ENCODE measurements at places on chromosomes 2 and 18. TPM values are rescaled to one million over a fixed set of nuclear protein-coding genes. Genes with fewer than 3 reads are reported as not detected.

DNA sequence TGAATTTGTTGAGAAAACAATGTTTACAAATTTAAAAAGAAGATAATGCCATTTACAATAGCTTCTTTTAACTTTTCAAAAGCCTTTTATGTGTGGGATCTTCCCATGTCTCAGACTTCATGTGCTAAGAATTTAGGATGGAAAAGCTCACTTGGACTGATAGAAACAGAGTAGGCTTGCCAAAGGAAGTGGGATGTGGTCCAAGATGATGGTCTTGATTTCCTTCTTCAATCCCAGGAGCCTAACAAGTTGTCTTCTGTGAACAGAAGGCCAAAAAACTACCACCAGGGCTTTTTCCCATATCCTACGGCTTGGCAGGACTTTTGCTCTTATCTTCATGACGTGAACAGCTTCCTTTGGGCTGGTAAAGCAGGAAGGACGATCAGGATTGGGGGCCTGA, 9.5 kb downstream of the CXCR4 start:
- no peak for DNase-seq

- DNase-seq, result no peak
Measured at GRCh38 chr2:217033186-217033585, 173.3 kb upstream of the TNP1 start.

GRCh38 chr2:172200495-172201085, 97.9 kb upstream of the DLX2 start:
- no peak for DNase-seq

DNA sequence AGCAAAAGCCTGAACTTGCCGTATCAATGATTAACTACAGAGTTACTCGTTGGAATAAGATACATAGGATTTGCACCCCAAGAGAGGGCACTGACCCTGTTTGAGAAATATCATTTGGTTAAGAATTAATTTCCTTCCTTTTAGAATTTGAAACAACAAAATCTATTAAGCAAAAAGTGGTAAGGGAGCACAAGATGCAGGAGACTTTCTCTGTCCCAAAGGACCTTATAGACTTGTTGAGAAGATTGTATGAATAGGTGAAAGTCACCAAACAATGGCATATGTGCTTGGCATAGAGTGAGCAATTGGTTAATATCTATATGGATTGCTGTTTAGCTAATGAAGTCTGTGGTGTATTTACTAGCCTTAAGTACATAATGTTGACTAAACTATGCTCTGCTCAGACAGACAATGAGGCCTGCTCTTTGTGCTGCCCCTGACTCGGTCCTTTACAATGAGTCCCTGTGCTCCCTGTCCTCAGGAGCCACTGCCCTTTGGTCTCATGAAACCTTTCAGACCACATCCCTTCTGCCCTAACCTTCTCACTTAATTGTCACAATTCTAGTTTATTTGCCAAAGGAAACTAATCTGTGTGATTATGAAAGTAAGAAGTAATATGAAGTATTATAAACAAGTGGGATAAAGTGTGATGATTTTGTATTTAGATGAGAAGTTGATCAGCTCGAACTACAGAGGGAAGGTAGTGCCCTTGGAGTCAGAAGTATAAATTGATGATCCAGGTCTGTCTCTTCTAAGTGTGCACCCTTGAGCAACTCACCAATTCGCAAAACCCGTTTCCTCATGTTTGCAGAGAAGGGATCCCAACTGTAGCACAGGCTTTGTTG, 21.2 kb upstream of the HNMT start:
- no peak for DNase-seq

- no peak for DNase-seq
Measured at GRCh38 chr2:218146056-218146455, 20.2 kb downstream of the CXCR2 start.

DNA sequence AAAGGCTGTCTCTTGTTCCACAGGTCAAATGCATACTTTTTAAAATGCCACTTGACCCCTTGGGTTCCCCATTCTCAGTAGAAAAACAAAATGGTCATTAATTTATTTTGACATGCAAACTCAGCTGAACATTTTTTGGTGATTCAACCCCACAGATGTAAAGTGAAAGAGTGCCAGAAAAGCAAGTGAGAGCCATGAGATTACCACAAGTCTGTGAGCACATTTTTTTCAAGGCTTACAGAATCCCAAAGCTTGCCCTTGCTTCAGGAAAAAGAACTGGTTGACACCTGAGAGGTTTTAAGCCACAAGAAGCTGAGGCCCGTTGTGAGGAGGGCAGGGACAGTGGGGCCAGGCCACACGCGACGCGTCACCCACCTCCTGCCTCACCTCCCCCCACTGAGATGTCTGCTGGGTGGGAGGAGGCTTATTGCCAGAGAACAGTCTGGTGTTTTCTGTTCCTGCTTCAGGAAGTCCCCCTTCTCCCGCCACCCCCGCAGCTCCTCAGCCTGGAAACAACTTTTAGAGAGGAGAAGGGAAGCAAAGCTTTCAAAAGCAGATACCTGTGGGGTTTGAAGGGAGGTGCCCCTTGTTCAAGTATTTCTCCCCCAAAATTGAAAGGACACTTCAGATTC, 70.4 kb upstream of the CYP1B1 start:
- DNase-seq, result no peak

DNA sequence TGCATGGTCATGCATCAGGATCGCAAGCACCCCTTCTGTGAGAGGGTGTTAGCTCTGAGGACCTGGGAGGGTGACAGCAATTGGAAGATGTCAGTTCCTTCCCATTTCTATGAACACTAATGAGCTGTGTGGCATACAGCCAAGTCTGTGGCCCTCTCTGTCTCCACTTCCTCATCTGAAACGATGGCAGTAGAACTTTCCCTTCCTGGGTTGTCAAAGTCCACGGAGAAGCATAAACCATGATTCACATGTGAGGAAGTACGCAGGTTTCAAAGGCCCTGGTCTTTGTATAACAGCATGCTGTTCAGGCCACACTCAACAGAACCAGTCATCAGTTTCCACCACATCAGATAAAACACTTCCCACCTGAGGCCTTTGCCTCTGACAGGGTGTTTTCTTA, 167.4 kb upstream of the RAB6C start:
- DNase-seq, result no peak

ACTG2 gene
- 637 TPM for total RNA-seq

MDH1B gene
- 1.2 TPM for total RNA-seq

KCNK3 gene
- total RNA-seq, result 4.7 TPM

HOXD1 gene
- 0.90 TPM for total RNA-seq

GRCh38 chr2:231104115-231104713, 20.6 kb downstream of the HTR2B start:
- peak; percentile 37 for DNase-seq

- DNase-seq, result no peak
Measured at GRCh38 chr2:215883799-215884198, 129.6 kb downstream of the MREG start.

DNA sequence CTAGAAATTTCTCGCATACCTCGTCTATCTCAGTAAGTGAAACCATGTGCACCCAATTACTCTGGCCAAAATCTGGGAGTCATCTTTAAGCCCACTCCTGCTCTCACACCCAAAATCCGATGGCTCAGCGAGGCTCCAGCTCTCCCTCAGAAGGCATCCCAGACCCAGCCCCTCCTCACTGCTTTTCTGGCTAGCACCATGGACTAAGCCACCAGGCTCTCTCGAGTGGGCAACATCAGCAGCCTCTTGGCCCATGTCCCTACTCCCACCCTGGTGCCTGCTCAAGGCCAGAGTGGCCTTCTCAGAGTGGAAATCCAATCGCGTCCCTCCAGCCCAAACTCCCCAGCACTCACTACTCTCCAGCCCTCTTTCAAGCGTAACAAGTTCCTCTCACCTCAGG, 27.2 kb downstream of the TNS1 start:
- DNase-seq, result no peak

- no peak for DNase-seq
Measured at GRCh38 chr2:67646714-67647333, 249.7 kb downstream of the ETAA1 start.

DNA sequence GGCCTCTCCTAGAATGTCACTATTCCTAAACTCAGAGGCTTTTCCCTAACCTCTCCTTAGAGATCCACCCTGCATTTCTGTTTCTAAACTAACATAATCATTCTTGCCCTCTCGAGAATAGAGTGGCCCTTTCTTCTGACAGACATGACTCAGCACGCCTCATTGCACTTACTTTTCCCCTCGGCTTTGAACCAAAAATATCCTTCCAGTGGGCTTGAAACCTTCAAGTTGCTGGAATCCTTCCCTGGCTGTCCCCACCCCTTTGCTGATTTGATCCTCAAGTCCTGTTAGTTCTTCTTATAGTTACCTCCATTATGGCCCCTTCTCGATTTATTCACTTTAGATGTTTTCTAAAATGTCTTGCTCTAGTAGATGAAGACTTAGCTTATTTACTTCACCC, 158.0 kb downstream of the LTBP1 start:
- no peak for DNase-seq

DNA sequence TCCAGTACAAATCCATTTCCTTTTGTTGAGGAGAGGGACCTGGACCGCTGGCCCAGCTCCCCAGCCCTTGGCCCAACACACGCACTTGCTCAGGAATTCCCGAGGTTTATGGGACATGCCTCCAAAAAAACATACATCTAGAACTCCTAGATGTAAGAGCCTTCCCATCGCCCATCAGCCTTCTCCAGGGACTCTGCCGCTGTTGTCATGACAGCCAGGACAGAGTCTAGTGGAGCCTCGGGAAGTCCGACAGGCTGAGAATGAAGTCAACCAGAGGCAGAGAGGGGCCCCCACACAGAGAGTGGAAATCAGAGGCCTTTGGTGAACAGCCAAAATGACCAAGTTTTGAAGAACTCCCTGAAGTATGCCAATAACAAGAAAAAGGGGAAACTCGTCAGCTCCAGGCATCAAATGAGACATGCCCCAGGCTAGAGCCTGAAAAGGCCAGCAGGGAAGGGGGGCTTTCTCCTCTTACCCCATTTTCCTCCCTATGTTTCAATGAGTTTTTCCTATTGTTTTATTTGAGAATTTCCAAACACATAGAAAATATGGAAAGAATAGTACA, 43.2 kb upstream of the CAB39 start:
- no peak for DNase-seq
